Left lobe of liver (tissue), 2 donors: ENCODE measurements at places on chromosomes 2 and 18. TPM values are rescaled to one million over a fixed set of nuclear protein-coding genes. Genes with fewer than 3 reads are reported as not detected.

GRCh38 chr2:85129861-85130260 is 3.3 kb upstream of the TCF7L1 start:
- no peak for DNase-seq

DNA sequence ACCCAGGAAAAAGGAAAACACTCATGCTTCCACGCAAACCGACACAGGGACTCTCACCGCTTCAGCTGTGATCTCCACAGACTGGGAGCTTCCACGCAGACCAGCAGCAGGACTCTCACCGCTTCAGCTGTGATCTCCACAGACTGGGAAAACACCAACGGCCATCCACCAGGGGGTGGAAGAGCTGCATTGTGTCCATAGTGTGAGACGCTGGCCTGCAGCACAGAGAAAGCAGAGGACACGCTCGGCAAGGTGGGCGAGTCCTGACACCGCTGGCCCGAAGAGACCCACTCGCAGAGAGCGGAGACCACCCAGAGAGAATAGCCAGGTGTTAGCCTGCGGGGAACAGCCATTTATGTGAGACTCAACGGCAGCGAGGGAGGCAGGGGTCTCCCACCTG is 42.5 kb upstream of the NFATC1 start:
- DNase-seq, result no peak

DNA sequence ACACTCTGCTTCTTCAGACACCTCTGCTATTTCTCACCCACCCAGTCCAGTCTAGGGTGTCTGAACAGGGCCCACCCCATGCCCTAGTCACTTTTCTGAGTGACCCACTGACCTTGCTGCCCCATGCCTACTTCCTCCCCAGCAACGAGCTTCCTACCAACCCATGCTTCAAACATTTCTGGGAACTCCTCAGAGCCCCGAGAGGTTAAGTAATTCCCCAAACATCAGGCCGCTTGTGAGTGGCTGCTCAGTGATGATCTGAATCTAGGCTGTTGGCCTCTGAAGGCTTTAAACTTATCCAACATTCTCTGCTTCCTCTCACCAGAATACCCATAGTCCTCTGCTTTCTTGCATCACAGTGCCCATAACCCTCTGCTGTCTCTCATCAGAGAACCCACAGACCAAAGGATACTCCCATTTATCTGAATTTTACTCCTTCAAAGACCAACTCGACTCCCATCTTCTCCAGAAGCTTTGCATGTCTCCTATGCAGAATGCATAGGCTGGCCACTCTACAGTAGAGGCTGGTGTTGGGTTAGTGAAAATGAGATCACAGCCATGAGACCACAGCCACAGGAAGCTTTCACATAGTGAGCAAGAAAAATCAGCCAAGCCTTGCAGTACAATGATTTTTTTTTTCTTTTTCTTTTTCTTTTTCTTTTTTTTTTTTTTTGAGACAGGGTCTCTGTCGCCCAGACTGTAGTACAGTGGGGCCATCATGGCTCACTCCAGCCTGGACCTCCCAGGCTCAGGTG is 309.5 kb upstream of the LYPD1 start:
- DNase-seq, result no peak

GRCh38 chr2:98036349-98037000 is 40.7 kb upstream of the TMEM131 start:
- DNase-seq, result peak; percentile 30

- peak; percentile 81 for DNase-seq
Measured at GRCh38 chr18:78080761-78081160, 831.1 kb downstream of the GALR1 start.

DNA sequence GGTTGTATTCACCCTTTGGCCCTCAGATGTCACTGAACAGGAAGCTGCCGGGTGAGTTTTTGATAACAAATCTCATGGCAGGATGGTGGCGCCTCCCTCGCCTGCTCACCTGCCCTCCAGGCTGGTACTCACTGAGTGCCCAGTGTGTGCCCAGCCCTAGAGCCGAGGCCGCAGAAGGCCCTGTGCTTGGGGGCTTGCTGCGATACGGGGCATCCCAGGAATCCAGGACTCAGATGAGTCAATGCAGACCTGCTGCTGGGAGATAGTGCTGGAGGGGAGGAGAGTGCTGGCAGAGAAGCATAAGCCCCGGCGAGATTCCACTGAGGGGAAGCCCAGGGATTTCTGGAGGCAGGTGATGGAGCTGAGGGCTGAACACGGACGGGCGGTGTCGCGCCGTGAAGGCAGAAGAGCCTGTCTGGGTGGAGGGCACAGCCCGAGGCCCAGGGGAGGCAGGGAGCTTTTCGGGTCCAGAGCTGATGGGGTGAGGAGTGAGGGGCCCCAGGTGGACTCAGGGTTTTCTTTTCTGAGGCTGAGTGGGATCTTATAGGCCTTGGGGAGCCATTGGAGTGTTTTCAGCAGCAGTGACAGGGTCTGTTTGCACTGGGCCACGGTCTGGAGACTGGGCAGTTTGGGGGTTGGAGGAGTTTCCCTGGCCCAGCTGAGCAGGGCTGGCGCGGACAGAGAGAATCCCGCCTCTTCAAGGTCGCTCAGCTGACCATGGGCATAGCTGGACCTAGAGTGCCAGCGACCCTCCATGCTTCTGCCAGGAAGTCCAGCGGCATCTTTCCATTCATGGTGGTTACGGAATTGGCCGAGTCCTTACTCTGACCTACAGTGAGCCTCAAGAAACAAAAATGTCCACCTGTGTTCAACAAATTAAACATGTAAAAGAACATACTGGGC is 35.5 kb downstream of the LDLRAD4 start:
- DNase-seq, result peak; percentile 40

GRCh38 chr2:18276583-18277075 is 283.8 kb downstream of the RDH14 start:
- no peak for DNase-seq

DNA sequence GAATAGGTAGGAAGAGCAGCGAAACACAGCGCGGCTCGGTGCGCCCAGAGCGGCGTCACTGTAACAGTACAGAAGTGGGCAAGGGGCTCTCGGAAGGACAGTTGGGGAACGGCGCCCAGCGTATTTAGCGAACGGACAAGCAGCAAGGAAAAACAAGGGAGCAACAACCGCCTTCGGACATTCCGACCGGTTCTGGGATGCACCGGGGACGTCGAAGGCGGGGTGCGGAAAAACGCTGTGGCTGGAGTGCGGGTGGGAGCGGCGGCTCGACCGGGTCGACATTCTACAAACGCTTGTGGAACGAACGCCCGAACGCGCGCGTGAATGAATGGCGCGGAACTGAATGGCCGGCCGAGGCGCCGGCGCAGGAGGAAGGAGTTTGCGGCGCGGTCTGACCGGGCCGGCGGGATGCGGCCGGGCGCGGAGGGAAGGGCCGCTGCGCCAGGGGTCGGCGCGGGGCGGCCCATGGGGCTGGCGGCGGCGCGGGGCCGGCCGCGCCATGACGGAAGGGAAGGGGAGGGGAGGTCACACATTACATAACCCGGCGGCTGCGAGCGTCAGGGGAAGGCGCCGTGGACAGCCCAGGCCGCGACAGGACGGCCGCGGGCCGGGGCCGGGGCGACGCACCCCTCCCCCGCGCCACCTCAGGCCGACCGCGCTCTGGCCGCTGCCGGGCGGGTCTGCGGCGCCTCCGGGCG is 605 bp downstream of the REV1 start:
- DNase-seq, result peak; percentile 81

DNA sequence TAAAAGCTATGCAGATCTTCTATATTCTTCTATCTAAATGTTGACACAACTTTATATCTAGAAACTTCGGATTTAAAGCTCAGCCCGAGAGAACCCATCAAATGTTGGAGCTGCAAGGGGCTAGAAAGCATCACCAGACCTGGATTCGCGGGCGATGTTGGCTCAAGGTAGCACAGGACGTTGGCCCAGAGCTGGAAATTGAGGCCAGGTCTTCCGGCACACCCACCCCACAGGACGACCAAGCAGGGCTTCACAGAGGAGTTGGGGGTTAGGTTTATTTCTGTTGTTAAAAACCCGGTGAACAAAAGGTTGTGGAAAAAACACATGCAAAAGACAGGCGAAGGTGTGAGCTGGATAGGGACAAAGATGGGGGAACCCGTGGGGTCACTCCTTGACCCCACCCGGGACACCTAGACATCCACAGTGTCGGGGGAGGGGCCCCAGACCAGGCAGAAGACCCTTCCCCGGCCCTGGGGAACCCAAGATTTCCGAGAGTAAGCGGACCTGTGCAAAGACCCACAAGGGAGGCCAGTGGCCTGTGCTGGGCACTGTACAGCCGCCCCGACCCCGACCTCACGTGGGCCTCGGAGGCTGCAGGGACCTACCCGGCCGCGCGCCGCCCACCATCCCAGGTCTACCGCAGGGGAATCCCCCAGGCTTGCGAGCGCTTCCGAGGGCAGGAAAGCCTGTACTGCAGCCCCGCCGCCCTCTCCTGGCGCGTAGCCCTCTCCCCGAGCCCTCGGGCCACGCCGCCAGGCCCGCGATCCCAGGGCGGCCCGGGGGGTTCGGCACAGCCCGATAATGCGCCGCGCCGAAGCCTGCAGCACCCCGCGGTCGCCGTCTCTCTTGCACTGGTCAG is 1.8 kb upstream of the AGBL5 start:
- DNase-seq, result no peak

DNA sequence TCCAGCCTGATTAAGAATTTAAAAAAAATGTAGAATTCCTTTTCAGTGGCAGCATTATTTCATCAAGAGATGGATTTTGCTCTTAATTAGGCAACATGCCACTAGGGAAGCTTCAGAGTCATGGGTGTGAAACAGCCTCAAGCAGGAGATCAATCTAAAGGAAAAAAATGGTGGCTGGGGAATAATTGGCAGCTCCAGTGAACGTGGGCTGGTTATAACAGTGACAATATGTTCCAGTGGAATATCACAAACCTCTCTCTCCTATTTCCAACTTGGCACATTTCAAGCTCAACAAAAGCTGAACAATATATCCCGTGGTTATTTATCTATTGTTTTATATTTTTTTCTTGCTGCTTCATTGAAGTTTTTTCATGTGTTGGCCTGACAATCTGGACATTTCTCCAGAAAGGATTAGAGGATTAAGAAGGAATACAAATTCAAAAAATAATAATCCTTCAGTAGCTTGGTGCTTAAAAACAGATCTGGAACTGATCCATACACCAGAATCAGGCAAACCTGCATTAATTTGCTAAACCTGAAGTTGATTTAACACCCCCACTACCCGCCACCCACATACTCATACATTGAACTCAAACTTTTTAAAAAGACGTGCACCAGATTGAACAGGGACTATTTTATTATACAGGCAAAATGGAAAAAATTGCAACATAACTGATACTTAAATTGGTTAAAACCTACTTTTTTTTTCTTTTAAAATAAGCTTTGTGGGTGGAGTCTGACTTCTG is 255.9 kb upstream of the SPRED2 start:
- no peak for DNase-seq

DNA sequence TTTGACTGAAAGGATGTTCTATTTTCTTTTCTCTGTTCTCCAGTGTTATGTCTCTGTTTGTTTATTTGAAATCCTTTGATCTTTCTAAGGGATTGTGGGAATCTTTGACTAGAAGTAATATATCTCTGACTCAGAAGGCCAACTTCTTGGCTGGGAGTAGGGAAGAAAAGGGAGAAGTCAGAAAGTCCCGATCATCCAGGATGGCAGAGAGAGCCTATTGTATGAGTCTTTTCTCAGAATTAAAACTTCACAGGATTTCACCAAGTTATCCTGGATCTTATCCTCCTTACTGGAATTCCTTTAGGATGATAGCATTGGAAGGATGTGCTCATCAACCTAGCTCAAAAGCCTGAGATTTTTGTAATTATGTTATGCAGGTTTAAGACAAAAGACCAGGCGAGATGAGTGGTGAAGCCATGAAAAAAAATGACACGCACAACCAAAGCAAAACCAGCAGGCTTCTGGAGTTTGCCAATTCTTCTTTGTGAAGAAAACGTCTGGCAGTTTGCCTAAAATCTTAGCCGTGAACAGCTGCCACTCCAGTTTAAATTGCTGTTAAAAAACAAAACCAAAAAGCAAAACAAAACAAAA is 383.6 kb upstream of the SMIM21 start:
- DNase-seq, result no peak

DNA sequence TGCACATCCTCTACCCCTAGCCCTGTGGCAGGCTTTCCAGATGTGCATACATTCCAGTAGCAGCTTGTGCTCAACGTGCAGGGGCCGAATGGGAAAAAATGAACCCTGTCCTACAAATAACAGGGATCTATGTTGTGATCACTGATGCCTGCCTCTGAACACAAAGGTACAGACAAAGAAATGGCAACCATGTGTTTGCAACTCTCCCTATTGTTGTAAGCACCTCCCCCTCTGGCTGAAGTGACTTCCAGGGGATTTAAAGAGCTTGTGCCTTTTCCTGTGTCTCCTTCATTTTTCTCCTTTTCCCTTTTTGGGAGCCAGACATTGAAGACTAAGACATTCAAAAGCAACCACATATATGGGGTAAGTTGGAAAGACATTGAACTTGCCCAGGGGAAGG is 21.6 kb downstream of the ARHGAP25 start:
- no peak for DNase-seq

DNA sequence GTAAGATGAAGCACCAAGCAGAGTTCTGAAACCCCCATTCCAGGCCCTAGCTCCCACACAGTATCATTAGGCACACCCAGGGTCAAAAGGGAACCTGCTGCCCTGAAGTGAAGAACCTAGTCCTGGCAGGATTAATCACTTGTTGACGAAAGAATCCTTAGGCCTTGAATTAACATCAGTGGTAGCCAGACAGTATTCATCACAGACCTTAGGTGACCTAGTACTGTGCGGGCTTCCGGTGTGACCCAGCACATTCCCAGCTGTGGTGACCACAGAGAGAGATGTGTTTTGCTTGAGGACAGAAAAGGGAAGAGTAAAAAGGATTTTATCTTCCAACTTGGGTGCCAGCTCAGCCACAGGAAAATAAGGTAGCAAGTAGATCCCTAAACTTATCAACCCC is 1071.4 kb upstream of the FAM98A start:
- no peak for DNase-seq

GRCh38 chr2:26674771-26675170 is 17.8 kb upstream of the KCNK3 start:
- no peak for DNase-seq

GRCh38 chr18:72811047-72811446 is 56.7 kb downstream of the NETO1 start:
- no peak for DNase-seq

DNA sequence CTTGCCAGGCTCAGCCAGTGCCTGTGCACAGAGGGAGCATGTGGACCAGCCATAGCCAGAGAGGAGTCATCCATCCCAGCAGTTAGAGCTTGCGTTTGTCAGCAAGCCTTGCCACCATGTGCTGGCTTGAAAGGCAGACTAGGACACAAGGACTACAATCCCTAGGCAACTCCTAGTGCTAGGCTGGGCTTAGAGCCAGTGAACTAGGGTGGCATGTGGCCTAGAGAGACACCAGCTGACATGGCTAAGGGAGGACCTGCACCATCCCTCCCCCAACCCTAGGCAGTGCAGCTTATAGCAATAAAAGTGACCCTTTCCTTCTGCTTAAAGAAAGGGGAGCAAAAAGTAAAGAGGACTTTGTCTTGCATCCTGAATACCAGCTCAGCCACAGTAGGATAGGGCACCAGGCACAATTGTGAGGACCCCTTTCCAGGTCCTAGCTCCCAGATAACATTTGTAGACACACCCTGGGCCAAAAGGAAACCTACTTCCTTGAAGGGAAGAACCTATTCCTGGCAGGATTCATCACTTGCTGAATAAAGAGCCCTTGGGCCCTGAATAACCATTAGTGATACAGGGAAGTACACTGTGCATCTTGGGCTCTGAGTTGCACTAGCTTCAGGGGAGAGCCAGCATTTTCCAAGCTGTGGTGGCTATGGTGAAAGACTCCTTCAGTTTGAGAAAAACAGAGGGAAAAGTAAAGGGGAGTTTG is 38.7 kb upstream of the UXS1 start:
- no peak for DNase-seq

Gene MC4R
- not detected for total RNA-seq

Gene BMP10
- total RNA-seq, result 6.1 TPM

Gene VAMP5
- 31.7 TPM for total RNA-seq
